T-helper 2 cell (primary cell): ENCODE measurements at places on chromosomes 6 and 20.
A peak's percentile ranks its signal among the peaks of the same experiment; 100 is the strongest.

DNA sequence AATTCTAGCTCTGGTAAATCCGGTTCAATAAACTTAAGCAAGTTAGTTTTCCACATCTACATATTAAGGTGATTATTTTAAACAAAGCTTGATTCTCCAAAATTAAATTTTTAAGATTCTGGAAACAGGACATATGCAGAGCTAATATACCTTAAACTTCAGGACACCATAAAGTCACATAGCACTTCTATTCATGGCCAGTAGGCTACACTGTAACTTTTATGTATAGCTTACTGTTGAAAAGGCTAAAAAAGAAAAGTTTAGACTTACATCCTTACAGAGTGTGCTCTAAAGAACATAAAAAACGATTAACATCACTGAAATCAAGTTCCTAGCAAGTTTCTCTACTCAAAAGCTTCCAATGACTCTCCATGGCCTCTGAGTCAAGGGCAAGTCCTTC lies 224.7 kb downstream of the PTPRK start:
- no peak for DNase-seq

GRCh38 chr6:53310771-53311585 lies 37.8 kb downstream of the ELOVL5 start:
- peak; percentile 61 for DNase-seq

GRCh38 chr6:57182017-57182432 lies 9.9 kb downstream of the BAG2 start:
- no peak for DNase-seq

GRCh38 chr6:169487579-169488436 lies 214.0 kb downstream of the WDR27 start:
- DNase-seq, result no peak

GRCh38 chr6:154448448-154449096 lies 61.9 kb downstream of the CNKSR3 start:
- DNase-seq, result no peak

- DNase-seq, result no peak
Measured at GRCh38 chr6:130357436-130357835, 8.4 kb upstream of the TMEM200A start.
